Activated CD8-positive, alpha-beta memory T cell treated with anti-CD3 and anti-CD28 coated beads, Interleukin-2, amount 10 ng/mL, durations not matched to agents 7 days and 5 days (primary cell): ENCODE measurements at places on chromosomes 3 and 15.

DNA sequence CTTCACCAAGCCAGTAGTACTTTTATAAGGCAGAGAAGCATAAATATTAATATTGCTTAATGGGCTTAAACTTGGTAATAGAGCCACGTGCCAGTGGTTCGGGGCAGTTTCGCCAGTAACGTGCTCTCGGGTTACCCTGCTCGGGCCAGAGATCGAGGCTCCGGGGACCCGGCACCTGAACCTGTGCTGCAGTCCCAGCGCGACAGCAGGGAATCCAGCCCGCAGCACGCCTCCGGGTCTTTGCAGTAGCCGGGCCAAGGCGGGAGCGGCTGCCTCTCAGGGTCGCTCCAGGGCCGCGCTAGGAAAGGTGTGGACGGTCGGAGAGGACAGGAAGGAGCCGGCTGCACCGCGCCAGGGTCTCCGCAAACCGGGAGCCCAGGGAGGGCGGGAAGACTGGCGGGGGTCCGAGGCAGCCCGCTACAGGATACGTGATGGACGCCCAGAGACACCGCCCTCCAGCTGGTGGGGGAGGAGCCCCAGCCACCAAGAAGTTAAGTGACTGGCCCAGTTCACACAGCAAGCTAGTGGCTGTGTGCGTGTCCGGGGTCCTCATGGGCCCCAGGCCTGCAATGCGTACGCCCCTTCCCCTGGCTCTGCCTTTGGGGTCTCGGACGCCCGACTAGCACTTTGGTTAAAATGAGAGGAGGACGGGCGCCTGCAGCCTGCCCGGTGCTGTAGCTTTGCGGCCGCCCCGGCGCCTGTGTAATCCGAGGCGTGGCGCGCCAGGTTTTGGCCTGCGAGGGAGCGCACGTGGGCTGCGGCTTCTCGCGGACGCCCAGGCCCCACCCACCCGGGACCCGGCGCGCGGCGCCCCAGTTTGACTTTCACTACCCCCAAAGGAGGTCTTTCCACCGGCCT, 1.2 kb upstream of the PDE8A start:
- H3K4me1 ChIP-seq = peaks cover 37% of the 10 kb centered on the region
- H3K4me3 ChIP-seq = peak overlapping the region; percentile 88
- peaks cover 10% of the 10 kb centered on the region for H3K27me3 ChIP-seq
- H3K36me3 ChIP-seq = no peaks in the 10 kb centered on the region

GRCh38 chr3:185760550-185760949, 64.3 kb downstream of the IGF2BP2 start:
- no peaks in the 10 kb centered on the region for H3K36me3 ChIP-seq
- H3K4me3 ChIP-seq = no peak overlapping the region
- peaks cover 68% of the 10 kb centered on the region for H3K27me3 ChIP-seq
- no peaks in the 10 kb centered on the region for H3K4me1 ChIP-seq
- no peak overlapping the region for H3K27ac ChIP-seq

GRCh38 chr3:161197855-161198850, 23.0 kb upstream of the NMD3 start:
- H3K36me3 ChIP-seq = peaks cover 1% of the 10 kb centered on the region
- no peak overlapping the region for H3K27ac ChIP-seq
- H3K4me3 ChIP-seq = no peak overlapping the region
- peaks cover 11% of the 10 kb centered on the region for H3K27me3 ChIP-seq
- H3K4me1 ChIP-seq = no peaks in the 10 kb centered on the region

GRCh38 chr3:30181178-30181465, 425.3 kb upstream of the TGFBR2 start:
- DNase-seq = no peak
- H3K27ac ChIP-seq = no peak overlapping the region
- H3K4me1 ChIP-seq = no peaks in the 10 kb centered on the region
- no peaks in the 10 kb centered on the region for H3K36me3 ChIP-seq
- H3K27me3 ChIP-seq = no peaks in the 10 kb centered on the region

DNA sequence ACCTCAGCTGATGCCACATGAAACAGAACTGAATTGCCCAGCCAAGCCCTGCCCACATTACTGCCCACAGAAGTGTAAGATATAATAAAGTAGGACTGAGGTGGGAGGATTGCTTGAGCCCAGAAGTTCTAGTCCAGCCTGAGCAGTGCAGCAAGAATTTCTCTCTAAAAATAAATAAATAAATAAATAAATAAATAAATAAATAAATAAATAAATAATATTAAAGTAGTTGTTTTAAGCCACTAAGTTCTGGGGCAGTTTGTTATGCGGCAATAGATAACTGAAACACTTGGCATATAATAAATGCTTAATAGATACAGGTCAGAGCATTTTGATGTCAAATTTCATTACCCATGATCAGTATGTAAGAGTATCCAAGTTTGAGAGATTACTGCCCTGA, 249.4 kb upstream of the LRRFIP2 start:
- H3K36me3 ChIP-seq = peaks cover 15% of the 10 kb centered on the region
- H3K4me3 ChIP-seq = no peak overlapping the region
- no peak for DNase-seq
- H3K27ac ChIP-seq = no peak overlapping the region

GRCh38 chr15:67061811-67062368, 3.5 kb upstream of the SMAD3 start:
- no peak for DNase-seq
- H3K36me3 ChIP-seq = peaks cover 2% of the 10 kb centered on the region
- no peak overlapping the region for H3K27ac ChIP-seq
- peaks cover 17% of the 10 kb centered on the region for H3K4me1 ChIP-seq

- no peak overlapping the region for H3K4me3 ChIP-seq
- no peak overlapping the region for H3K27ac ChIP-seq
- DNase-seq = no peak
- peaks cover 45% of the 10 kb centered on the region for H3K4me1 ChIP-seq
- H3K36me3 ChIP-seq = no peaks in the 10 kb centered on the region
Measured at GRCh38 chr15:52255935-52256334, 39.7 kb downstream of the MYO5C start.

- H3K4me1 ChIP-seq = peaks cover 34% of the 10 kb centered on the region
- H3K27me3 ChIP-seq = no peaks in the 10 kb centered on the region
- DNase-seq = no peak
- no peak overlapping the region for H3K27ac ChIP-seq
- H3K36me3 ChIP-seq = no peaks in the 10 kb centered on the region
Measured at GRCh38 chr3:72949016-72949415, 47.6 kb upstream of the PPP4R2 start.

- H3K4me3 ChIP-seq = no peak overlapping the region
- DNase-seq = no peak
- H3K4me1 ChIP-seq = peaks cover 7% of the 10 kb centered on the region
- no peaks in the 10 kb centered on the region for H3K36me3 ChIP-seq
- H3K27me3 ChIP-seq = peaks cover 73% of the 10 kb centered on the region
Measured at GRCh38 chr15:79092382-79092781, 1.8 kb upstream of the RASGRF1 start.

DNA sequence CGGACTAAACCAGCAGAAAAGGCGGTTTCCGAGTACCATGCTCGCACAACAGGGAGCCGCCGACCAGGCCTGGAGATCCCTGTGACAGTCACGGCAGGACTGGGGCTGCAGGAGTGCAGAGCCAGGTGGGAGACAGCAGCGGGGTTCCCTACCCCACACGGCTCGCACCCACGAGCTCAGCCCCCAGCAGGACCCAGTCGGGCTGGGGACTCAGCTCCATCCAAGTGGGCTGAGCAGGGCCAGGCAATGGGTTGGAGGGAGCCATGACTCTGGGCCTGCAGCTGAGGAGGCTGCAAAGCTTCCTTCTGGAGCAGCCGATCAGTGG, 15.8 kb downstream of the XXYLT1 start:
- H3K27me3 ChIP-seq = no peaks in the 10 kb centered on the region
- no peak overlapping the region for H3K4me3 ChIP-seq
- no peaks in the 10 kb centered on the region for H3K36me3 ChIP-seq
- peaks cover 11% of the 10 kb centered on the region for H3K4me1 ChIP-seq
- DNase-seq = no peak
- no peak overlapping the region for H3K27ac ChIP-seq

DNA sequence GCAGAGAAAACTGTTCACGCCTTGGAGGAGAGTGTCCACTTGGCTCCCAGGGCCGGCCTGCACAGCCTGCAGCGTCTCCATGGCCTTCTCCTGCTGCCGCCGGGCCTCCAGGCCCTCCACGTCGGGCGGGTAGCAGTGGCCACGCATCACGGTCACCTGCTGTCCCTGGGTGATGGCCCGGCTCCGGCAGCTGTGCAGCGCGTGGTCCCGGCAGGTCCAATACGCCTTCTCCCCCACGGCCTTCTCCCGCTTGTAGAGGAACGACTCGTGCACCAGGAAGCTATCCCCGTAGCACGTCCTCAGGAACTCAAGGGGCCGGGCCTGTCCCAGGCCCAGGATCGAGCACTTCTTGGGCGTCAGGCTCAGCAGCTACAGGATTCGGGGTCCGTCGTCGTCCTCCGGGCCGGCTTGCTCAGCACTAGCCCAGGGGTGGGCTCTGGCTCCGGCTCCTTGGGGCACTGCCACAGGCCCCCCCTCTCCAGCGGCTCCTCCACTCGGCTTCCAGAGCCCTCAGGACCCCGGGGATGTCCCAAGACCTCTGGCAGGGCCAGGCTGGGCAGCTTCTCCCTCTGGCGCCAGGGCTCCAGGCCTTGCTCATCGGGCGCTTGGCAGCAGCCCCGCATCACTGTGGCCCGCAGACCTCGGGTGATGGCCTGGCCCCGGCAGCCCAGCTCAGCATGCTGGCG, 83.6 kb upstream of the FXR1 start:
- no peaks in the 10 kb centered on the region for H3K36me3 ChIP-seq
- H3K27ac ChIP-seq = no peak overlapping the region
- H3K4me3 ChIP-seq = no peak overlapping the region
- DNase-seq = no peak

- DNase-seq = no peak
- peaks cover 45% of the 10 kb centered on the region for H3K27me3 ChIP-seq
- H3K36me3 ChIP-seq = no peaks in the 10 kb centered on the region
- no peak overlapping the region for H3K27ac ChIP-seq
- H3K4me3 ChIP-seq = no peak overlapping the region
Measured at GRCh38 chr3:185813205-185813604, 11.6 kb downstream of the IGF2BP2 start.

- H3K4me3 ChIP-seq = no peak overlapping the region
- peaks cover 29% of the 10 kb centered on the region for H3K27me3 ChIP-seq
- no peaks in the 10 kb centered on the region for H3K36me3 ChIP-seq
- no peak overlapping the region for H3K27ac ChIP-seq
Measured at GRCh38 chr3:169847896-169848295, 21.8 kb downstream of the LRRC31 start.

- H3K4me3 ChIP-seq = no peak overlapping the region
- no peak overlapping the region for H3K27ac ChIP-seq
- peaks cover 8% of the 10 kb centered on the region for H3K4me1 ChIP-seq
Measured at GRCh38 chr15:41603941-41604911, 45.2 kb downstream of the TYRO3 start.

- no peak overlapping the region for H3K27ac ChIP-seq
- no peak for DNase-seq
- no peaks in the 10 kb centered on the region for H3K27me3 ChIP-seq
- no peaks in the 10 kb centered on the region for H3K4me1 ChIP-seq
- H3K4me3 ChIP-seq = no peak overlapping the region
Measured at GRCh38 chr15:95644100-95644875, 686.2 kb upstream of the NR2F2 start.

GRCh38 chr3:78792212-78792611, 975.6 kb downstream of the ROBO1 start:
- H3K27me3 ChIP-seq = no peaks in the 10 kb centered on the region
- no peak overlapping the region for H3K4me3 ChIP-seq
- no peaks in the 10 kb centered on the region for H3K4me1 ChIP-seq
- DNase-seq = no peak
- H3K36me3 ChIP-seq = no peaks in the 10 kb centered on the region

GRCh38 chr15:55587321-55588069, 650 bp downstream of the PYGO1 start:
- H3K36me3 ChIP-seq = no peaks in the 10 kb centered on the region
- no peak for DNase-seq
- H3K27me3 ChIP-seq = peaks cover 47% of the 10 kb centered on the region
- no peak overlapping the region for H3K27ac ChIP-seq

DNA sequence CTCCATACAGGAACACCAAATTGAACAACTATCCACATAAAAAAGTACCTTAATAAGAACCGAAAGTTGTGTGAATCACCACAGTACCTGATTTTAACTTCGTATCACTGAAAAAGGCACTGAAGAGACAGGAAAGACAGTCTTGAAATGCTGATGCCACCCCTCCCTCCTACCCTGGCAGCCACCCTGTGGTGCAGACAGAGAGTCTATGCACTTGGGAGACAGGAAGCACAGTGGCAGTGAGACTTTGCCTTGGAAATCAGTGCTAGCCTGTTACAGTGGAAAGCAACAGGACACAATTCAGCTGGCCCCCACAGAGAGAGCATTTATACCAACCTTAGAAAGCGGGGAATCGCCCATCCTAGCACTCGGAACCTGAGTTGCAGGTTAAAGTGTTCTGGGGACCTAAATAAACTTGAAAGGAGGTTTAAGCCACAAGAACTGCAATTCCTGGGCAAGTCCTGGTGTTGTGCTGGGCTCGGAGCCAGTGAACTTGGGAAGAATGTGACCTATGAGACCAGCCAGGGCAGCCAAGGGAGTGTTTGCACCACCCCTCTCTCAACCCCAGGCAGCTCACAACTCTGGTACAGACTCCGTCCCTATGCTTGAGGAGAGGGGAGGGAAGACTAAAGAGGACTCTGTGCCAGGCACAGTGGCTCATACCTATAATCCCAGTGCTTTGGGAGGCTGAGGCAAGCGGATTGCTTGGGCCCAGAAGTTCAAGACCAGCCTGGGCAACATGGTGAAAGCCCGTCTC, 240.1 kb downstream of the ISL2 start:
- no peaks in the 10 kb centered on the region for H3K27me3 ChIP-seq
- peaks cover 15% of the 10 kb centered on the region for H3K36me3 ChIP-seq
- peaks cover 30% of the 10 kb centered on the region for H3K4me1 ChIP-seq
- H3K4me3 ChIP-seq = no peak overlapping the region

- no peaks in the 10 kb centered on the region for H3K36me3 ChIP-seq
- H3K4me1 ChIP-seq = no peaks in the 10 kb centered on the region
- no peak for DNase-seq
- no peak overlapping the region for H3K4me3 ChIP-seq
- H3K27me3 ChIP-seq = no peaks in the 10 kb centered on the region
Measured at GRCh38 chr3:70393881-70394612, 81.6 kb upstream of the MDFIC2 start.

DNA sequence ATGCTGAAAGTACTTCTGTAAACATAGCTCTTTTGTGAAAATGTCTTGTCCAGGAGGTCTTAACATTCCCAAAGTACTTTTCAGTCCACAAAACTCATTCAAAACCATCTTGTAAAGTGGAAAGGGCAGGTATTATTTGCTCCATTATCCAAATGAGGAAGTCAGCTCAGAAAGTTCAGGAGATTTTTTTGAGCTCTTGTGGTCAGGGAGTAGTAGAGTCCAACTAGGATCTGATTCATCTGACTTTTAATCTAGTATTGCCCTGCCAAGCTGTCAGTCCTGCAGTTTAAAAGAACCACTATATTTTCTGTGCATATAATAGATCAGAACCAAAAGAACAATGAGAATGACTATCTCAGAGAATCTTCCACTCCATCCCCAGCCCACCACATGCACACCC, 83.5 kb downstream of the FOXB1 start:
- peaks cover 23% of the 10 kb centered on the region for H3K27me3 ChIP-seq
- no peak overlapping the region for H3K4me3 ChIP-seq
- H3K27ac ChIP-seq = no peak overlapping the region
- no peaks in the 10 kb centered on the region for H3K36me3 ChIP-seq
